Activated CD8-positive, alpha-beta T cell treated with anti-CD3 and anti-CD28 coated beads for 36 hours (primary cell): ENCODE measurements at places on chromosomes 1 and 21. TPM values are rescaled to one million over a fixed set of nuclear protein-coding genes. Genes with fewer than 3 reads are reported as not detected.

DNA sequence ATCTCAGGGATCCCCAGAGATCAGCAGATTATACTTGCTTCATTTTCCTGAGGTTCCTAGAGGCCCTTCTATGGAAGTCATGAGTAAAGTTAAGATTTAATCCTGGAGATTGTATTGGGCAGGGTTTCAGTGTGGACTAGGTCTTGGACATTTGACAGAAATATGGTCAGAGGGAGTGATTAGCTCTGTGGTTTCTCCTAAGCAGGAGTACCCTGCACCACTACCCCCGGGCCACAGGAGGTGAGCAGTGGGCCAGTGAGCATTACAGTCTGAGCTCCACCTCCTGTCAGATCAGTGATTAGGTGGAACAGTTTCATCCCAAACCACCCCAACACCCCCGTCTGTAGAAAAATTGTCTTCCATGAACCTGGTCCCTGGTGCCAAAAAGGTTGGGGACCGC is 43.2 kb downstream of the PHACTR4 start:
- no peak for DNase-seq
- no peak overlapping the region for H3K4me3 ChIP-seq
- H3K27me3 ChIP-seq, result no peaks in the 10 kb centered on the region

GRCh38 chr1:162939035-162939434 is 78.1 kb upstream of the CCDC190 start:
- H3K27me3 ChIP-seq, result peaks cover 25% of the 10 kb centered on the region
- no peak for DNase-seq
- H3K4me1 ChIP-seq, result peaks cover 5% of the 10 kb centered on the region
- H3K4me3 ChIP-seq, result no peak overlapping the region
- H3K27ac ChIP-seq, result no peak overlapping the region

The PAQR6 gene
- total RNA-seq, result 4.7 TPM

The GRIK1 gene
- not detected for total RNA-seq

DNA sequence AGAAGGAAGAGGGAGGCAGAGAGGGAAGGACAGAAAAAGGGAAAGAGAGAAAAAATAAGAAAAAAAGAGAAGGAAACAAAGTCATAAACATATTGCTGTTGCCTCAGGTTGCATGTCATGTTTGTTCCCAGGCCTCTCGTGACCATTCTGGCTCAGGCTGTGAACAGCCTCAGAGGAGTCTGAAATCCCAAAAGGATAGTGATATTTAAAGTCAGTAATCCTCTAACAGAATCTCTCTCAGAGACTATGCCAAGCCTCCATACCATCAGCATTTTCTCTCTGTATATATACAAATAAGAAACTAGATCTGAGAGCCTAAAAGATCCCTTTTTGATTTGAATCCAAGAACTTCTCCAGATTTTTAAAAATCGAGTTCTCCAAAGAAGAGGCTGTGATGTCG is 35.2 kb downstream of the GORAB start:
- H3K4me3 ChIP-seq, result no peak overlapping the region
- peaks cover 9% of the 10 kb centered on the region for H3K27me3 ChIP-seq
- H3K36me3 ChIP-seq, result no peaks in the 10 kb centered on the region
